ENCODE measurements at places on chromosomes 1 and 21. TPM values are rescaled to one million over a fixed set of nuclear protein-coding genes. Genes with fewer than 3 reads are reported as not detected.

GRCh38 chr1:183633676-183634343 is 1.8 kb downstream of the ARPC5 start:
- DNase-seq, result no peak

Gene C1orf94
- total RNA-seq, result not detected

- peak; percentile 90 for DNase-seq
Observed at GRCh38 chr1:192609110-192610079, 26.6 kb upstream of the RGS13 start.

GRCh38 chr1:240198376-240198775 is 106.7 kb downstream of the FMN2 start:
- DNase-seq, result no peak

Gene SLC44A5
- total RNA-seq, result 0.52 TPM
